ENCODE measurements at places on chromosomes 4 and X.

DNA sequence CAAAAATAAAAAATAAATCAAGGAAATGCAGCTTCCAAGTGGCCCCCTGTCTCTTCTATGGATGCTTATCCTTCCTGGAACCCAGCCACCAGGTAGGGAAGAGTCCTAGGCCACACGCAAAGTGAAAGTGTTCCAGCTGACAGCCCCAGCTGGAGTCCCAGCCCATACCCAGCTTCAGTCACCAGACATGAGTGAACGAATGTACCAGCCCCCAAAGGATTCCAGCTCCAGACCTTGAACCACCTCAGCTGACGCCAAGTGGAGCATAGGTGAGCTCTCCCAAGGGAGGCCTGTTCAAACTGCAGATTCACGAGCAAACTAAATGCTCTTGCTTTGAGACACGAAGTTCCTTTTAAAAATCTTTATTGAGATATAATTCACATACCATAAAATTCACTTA, 62.0 kb downstream of the BCOR start:
- no peak for DNase-seq

DNA sequence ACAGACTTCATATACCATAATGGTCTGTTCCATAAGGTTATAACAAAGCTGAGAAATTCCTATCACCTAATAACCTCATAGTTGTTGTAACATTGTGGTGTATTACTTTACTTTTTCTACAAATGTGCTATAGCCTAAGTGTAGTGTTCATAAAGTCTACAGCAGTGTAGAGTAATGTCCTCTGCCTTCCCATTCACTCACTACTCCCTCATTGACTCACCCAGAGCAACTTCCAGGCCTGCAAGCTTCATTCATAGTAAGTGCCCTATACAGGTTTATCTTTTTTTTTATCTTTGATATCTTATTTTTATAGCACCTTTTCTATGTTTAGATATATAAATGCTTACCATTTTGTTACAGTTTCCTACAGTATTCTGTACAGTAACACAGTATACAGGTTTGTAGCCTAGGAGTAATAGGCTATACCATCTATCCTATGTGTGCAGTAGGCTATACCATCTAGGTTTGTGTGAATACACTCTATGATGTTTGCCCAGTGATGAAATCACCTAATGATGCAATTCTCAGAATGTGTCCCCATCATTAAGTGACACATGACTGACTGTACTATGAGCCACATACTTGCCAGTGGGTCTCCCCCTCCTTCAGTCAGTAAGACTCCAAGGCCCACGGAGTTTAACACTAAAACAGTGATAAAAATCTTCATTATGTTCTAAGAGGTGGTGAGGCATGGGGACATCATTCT, 299.9 kb downstream of the UNC5C start:
- DNase-seq, result no peak

- DNase-seq, result no peak
Measured at GRCh38 chr4:139934057-139934707, 219.8 kb downstream of the MAML3 start.

- no peak for DNase-seq
Measured at GRCh38 chr4:138413273-138413672, 171.1 kb upstream of the SLC7A11 start.

GRCh38 chrX:67607466-67607865, 63.6 kb downstream of the AR start:
- no peak for DNase-seq
